ENCODE measurements at places on chromosomes 4 and X. TPM values are rescaled to one million over a fixed set of nuclear protein-coding genes. Genes with fewer than 3 reads are reported as not detected.

DNA sequence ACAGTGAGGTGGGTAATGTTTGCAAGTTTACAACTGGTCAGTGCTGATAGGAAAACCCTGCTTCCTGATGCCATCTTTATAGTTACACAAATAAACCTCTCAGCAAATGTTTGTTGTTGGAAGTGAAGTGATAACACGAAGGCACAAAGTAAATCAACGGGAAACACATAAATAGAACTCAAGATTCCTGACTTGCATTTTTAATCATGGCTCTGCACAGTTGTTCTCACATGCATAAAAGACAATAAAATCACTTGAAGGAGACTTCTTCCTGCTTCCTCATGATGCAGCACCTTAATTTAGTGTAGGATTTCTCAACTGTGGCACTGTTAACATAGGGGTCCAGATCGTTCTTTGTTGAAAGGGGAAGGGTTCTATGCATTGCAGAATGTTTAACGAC is 907.7 kb downstream of the RAB28 start:
- no peaks in the 10 kb centered on the region for H3K36me3 ChIP-seq
- no peak overlapping the region for H3K27ac ChIP-seq
- H3K27me3 ChIP-seq: no peaks in the 10 kb centered on the region
- H3K4me1 ChIP-seq: no peaks in the 10 kb centered on the region

- H3K36me3 ChIP-seq: no peaks in the 10 kb centered on the region
- H3K27me3 ChIP-seq: no peaks in the 10 kb centered on the region
- no peak overlapping the region for H3K27ac ChIP-seq
- no peak for DNase-seq
Observed at GRCh38 chr4:54823616-54824015, 165.9 kb downstream of the KIT start.

DNA sequence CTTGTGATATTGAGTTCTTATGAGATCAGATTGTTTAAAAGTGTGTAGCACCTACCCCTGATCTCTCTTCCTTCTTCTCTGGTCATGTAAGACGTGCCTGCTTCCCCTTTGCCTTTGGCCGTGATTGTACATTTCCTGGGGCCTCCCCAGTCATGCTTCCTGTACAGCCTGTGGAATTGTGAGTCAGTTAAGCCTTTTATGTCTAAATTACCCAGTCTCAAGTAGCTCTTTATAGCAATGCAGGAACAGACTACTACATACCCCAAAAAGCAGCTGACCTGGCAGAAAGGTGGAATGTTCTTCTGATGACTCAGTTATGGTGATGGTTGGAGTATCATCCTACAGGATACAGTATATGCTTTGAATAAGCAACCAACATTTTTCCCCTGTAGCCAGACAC is 11.4 kb upstream of the MCUB start:
- no peak overlapping the region for H3K27ac ChIP-seq
- H3K4me3 ChIP-seq: no peak overlapping the region

The GRIA3 gene
- total RNA-seq: 1.3 TPM

The IGSF1 gene
- total RNA-seq: 1.1 TPM

GRCh38 chr4:10105421-10105820 is 11.2 kb downstream of the WDR1 start:
- no peaks in the 10 kb centered on the region for H3K27me3 ChIP-seq
- H3K4me1 ChIP-seq: peaks cover 100% of the 10 kb centered on the region
- H3K4me3 ChIP-seq: no peak overlapping the region
- H3K27ac ChIP-seq: peak overlapping the region; percentile 80
- DNase-seq: no peak

The TMEM31 gene
- total RNA-seq: not detected

DNA sequence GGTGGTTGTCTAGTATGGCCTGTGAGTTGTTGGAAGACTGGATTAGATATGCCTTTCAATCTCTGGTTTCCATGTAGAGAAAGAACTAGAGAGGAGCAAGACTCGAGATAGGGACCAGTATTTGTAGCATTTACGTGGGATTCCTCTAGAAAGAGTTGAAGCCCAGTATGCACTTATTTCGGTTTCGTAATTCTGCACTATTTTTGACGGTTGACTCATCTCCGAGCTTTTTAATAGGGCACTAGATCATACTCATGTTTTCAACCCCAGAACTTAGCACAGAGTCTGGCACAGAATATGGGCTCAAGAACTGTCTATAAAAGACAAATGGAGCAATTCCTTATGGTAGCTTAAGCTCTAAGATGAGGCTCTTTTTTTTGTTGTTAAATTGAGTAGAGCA is 15.7 kb downstream of the HELT start:
- H3K27me3 ChIP-seq: no peaks in the 10 kb centered on the region
- no peak overlapping the region for H3K27ac ChIP-seq
- no peak for DNase-seq
- H3K4me1 ChIP-seq: no peaks in the 10 kb centered on the region
- H3K4me3 ChIP-seq: no peak overlapping the region
- no peaks in the 10 kb centered on the region for H3K36me3 ChIP-seq

- no peaks in the 10 kb centered on the region for H3K4me1 ChIP-seq
- no peaks in the 10 kb centered on the region for H3K27me3 ChIP-seq
- H3K36me3 ChIP-seq: no peaks in the 10 kb centered on the region
- no peak overlapping the region for H3K4me3 ChIP-seq
- no peak overlapping the region for H3K27ac ChIP-seq
Observed at GRCh38 chrX:72477781-72478181, 94.9 kb downstream of the HDAC8 start.

The PTTG2 gene
- total RNA-seq: 2.3 TPM

GRCh38 chr4:146640021-146640464 is 1.4 kb downstream of the POU4F2 start:
- peaks cover 35% of the 10 kb centered on the region for H3K27me3 ChIP-seq
- H3K4me1 ChIP-seq: peaks cover 9% of the 10 kb centered on the region
- no peak for DNase-seq
- H3K36me3 ChIP-seq: no peaks in the 10 kb centered on the region
- H3K27ac ChIP-seq: no peak overlapping the region
- no peak overlapping the region for H3K4me3 ChIP-seq

The CT45A5 gene
- total RNA-seq: not detected

The ASB5 gene
- total RNA-seq: 2.8 TPM

GRCh38 chr4:144564358-144564757 is 81.6 kb upstream of the HHIP start:
- no peak overlapping the region for H3K27ac ChIP-seq
- no peaks in the 10 kb centered on the region for H3K36me3 ChIP-seq
- H3K4me3 ChIP-seq: no peak overlapping the region
- no peaks in the 10 kb centered on the region for H3K27me3 ChIP-seq
- DNase-seq: no peak
- no peaks in the 10 kb centered on the region for H3K4me1 ChIP-seq

- H3K27ac ChIP-seq: no peak overlapping the region
- H3K4me1 ChIP-seq: no peaks in the 10 kb centered on the region
- H3K36me3 ChIP-seq: no peaks in the 10 kb centered on the region
- no peak overlapping the region for H3K4me3 ChIP-seq
- no peaks in the 10 kb centered on the region for H3K27me3 ChIP-seq
- no peak for DNase-seq
Observed at GRCh38 chrX:37692918-37693317, 7.3 kb downstream of the XK start.

DNA sequence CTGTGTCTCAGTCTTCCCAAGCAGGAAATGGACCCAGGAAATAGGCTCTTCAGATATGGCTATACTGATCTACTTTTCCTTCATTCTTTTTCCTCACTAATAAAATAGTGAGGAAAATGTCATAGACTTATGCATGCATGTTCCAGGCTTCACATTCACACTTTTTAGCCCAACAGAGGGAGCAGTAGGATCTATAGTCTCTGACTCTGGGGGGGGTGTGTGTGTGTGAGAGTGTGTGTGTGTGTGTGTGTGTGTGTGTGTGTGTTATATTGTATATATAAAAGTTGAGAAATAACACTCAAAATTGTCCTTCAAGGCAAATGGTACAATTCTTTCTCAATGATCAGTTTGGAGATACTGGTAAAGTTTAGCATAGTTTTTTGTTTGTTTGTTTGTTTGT is 297.2 kb upstream of the GALNT7 start:
- no peaks in the 10 kb centered on the region for H3K36me3 ChIP-seq
- DNase-seq: no peak
- no peaks in the 10 kb centered on the region for H3K4me1 ChIP-seq
- no peak overlapping the region for H3K4me3 ChIP-seq

- no peak overlapping the region for H3K4me3 ChIP-seq
- no peaks in the 10 kb centered on the region for H3K27me3 ChIP-seq
- H3K27ac ChIP-seq: no peak overlapping the region
- no peaks in the 10 kb centered on the region for H3K36me3 ChIP-seq
Observed at GRCh38 chrX:53598169-53598568, 88.3 kb downstream of the HUWE1 start.

The TMEM164 gene
- total RNA-seq: 44.8 TPM

The CYTL1 gene
- not detected for total RNA-seq

GRCh38 chr4:74317616-74318246 is 9.5 kb downstream of the EPGN start:
- H3K4me1 ChIP-seq: no peaks in the 10 kb centered on the region
- no peaks in the 10 kb centered on the region for H3K27me3 ChIP-seq
- no peak overlapping the region for H3K4me3 ChIP-seq
- H3K27ac ChIP-seq: no peak overlapping the region
- no peak for DNase-seq

DNA sequence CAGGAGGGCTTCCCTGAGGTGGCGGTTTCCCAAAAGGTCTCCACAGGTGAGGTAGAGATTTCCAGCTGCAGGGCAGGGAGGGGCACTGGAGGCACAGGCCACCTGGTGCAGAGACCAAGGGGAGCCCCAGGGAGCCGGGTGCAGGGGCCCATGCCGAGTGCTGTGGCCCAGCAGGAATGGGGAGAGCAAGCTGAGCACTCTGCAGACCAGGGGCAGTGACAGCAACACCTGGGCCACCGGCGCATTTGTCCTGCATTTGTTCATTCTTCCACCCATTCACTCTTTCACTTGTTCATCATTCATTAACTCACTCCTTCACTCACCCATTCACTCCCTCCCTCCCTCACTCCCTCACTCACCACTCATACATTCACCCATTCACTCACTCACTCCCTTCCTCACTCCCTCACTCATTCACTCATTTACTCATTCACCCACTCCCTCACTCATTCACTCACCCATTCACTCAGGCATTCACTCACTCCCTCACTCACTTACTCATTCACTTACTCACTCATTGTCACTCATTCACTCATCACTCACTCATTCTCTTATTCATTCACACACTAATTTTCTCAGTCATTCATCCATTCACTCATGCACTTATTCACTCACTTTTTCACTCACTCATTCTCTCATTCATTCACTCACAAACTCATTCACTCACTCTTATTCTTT is 16.3 kb downstream of the CPZ start:
- no peaks in the 10 kb centered on the region for H3K36me3 ChIP-seq
- DNase-seq: no peak
- H3K4me1 ChIP-seq: peaks cover 8% of the 10 kb centered on the region
- H3K4me3 ChIP-seq: no peak overlapping the region
- peaks cover 10% of the 10 kb centered on the region for H3K27me3 ChIP-seq

- DNase-seq: no peak
- H3K4me3 ChIP-seq: no peak overlapping the region
- H3K36me3 ChIP-seq: peaks cover 11% of the 10 kb centered on the region
- no peak overlapping the region for H3K27ac ChIP-seq
- no peaks in the 10 kb centered on the region for H3K27me3 ChIP-seq
Observed at GRCh38 chrX:10519761-10520160, 100.6 kb downstream of the MID1 start.

DNA sequence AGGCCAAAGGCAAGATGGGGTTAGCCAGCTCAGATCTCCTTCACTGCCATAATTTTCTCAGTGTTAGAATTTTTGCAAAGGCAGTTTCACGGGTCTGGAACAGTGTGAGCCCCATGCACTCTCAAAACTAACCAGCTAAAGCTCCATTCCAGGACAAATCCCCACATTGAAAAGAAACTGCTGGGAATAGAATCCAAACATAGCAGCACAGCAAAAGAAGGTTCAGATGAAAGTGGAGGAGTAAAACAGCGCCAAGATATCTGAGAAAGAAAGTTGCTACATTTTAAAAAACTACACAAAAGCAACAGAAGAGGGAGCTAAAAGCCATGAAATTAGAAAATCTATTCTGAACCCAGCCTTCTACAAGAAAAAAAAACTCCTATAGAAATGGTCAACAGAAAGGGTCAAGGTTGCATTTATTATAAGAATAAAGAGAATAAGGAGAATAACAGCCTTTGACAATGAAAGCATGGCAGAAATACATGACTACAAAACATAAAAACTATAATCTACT is 39.6 kb upstream of the SLC7A3 start:
- no peaks in the 10 kb centered on the region for H3K36me3 ChIP-seq
- H3K4me1 ChIP-seq: no peaks in the 10 kb centered on the region
- no peaks in the 10 kb centered on the region for H3K27me3 ChIP-seq
- DNase-seq: no peak

The CENPI gene
- total RNA-seq: 0.20 TPM

- H3K4me3 ChIP-seq: no peak overlapping the region
- H3K27ac ChIP-seq: no peak overlapping the region
- no peaks in the 10 kb centered on the region for H3K4me1 ChIP-seq
- no peaks in the 10 kb centered on the region for H3K36me3 ChIP-seq
- DNase-seq: no peak
Observed at GRCh38 chr4:142467088-142467487, 379.0 kb downstream of the INPP4B start.

DNA sequence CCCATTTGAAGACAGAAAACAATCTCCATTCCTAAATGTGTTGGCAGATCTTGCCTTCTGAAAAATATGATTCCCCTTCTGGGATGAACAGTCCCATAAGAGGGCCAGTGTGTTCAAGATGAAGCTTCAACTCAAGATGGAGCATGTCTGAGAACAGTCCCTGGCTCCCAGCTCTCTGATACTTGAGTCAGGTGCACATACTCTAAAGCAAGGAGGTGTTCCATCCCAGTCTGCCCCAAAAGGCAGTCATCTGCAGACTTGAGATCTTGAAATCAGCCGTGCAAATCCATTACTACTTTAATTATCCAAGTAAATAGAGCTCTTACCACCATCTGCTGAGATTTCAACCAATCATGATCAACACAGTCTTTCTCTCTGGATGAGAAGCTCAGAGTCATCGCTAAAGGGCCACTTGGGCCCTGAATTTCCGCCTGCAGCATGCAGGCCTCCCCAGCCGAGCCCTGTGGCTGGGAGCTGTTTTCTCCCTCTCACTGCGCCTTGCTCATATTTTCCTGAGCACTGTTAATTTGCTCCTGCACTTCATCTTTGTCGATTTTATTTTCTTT is 22.2 kb downstream of the CCDC149 start:
- H3K27me3 ChIP-seq: no peaks in the 10 kb centered on the region
- no peak overlapping the region for H3K27ac ChIP-seq
- DNase-seq: no peak
- H3K4me3 ChIP-seq: no peak overlapping the region

The PCYT1B gene
- 0.11 TPM for total RNA-seq

GRCh38 chrX:117987373-117987772 is 129.2 kb downstream of the KLHL13 start:
- no peak for DNase-seq
- H3K36me3 ChIP-seq: no peaks in the 10 kb centered on the region
- no peak overlapping the region for H3K27ac ChIP-seq
- no peak overlapping the region for H3K4me3 ChIP-seq
- H3K4me1 ChIP-seq: no peaks in the 10 kb centered on the region

DNA sequence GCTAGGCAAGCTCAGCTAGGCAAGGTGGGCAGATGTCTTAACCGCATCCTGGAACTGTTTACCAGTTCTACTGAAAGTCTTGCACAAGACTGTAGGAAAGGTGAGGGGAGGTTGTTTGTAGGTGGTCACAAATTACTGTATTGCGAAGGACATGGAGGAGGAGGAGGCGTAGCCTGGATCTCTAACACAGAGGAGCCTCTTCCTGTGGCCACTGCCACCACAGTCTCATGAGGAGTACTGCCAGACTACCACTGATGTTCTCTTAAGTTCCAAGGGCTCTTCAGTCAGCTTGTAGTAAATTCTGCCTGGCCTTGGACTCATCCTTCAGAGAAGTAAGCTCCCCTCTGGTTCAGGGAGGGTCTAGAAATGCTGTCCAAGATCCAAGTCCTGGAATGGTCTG is 258.6 kb downstream of the FAT4 start:
- H3K36me3 ChIP-seq: no peaks in the 10 kb centered on the region
- no peak for DNase-seq
- H3K27me3 ChIP-seq: no peaks in the 10 kb centered on the region
- no peak overlapping the region for H3K4me3 ChIP-seq
- no peak overlapping the region for H3K27ac ChIP-seq
